ENCODE measurements at places on chromosomes 6 and 20.

DNA sequence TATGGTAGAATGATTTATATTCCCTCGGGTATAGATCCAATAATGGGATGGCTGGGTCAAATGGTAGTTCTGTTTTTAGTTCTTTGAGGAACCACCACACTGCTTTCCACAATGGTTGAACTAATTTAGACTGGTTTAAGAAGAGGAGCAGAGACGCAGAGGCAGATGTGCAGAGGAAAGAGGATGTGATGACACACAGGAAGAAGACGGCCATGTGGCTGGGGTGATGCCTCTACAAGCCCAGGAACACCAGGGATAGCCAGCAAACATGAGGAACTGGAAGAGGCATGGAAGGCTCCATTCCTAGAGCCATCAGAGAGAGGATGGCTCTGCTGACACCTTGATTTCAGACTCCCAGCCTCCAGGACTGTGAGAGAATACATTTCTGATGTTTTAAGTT, 218.3 kb upstream of the DTNBP1 start:
- DNase-seq = no peak

DNA sequence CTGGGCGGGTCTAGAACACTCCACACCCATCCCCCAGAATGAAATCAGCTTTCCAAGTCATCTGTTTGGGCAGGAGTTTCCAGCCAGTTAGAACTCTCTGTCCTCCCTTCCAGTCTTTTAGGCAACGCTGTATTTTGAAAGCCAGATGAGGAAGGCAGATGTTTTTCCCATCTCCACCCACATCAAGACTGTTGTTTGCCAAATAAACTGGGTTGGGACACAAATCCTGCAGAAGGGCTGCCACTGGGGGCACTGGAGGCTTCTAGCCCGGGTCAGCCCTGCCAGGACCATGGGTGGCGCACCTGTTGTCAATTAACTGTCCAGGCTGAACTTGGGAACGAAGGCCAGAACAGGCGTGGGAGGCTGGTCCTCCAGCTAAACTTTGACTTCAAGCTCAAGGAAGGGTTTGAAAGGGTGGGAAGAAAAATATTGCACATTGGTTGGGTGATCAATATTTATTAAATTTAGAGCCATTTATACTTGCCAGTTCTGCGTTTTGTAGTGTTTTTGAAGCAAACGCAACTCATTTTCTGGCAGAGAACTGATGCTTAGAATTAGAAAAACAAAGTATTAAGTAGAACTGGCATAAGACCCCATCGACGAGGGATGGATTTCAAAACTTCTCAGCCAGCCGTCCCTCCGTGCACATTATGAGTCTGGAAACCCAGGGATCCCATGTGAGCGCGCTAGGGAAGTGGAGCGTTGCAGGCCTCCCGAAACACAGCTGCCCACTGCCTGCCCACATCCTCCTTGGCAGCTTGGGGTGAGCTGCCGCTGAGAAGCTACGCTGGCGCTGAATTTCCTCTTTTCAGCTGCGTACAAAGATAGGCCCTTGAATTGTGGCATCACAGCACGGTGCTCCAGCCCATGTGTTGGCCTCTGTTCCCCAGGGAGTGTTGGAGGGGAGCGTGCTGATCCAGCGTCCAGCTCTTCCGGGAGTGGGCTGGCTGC, 297.4 kb downstream of the QKI start:
- DNase-seq = no peak

GRCh38 chr6:129519750-129520149, 190.2 kb downstream of the ARHGAP18 start:
- DNase-seq = no peak

- no peak for DNase-seq
Observed at GRCh38 chr6:9204171-9204570, 768.8 kb upstream of the SLC35B3 start.

- DNase-seq = no peak
Observed at GRCh38 chr6:75065523-75065922, 140.3 kb downstream of the COL12A1 start.

- DNase-seq = no peak
Observed at GRCh38 chr6:74782346-74782745, 423.5 kb downstream of the COL12A1 start.

DNA sequence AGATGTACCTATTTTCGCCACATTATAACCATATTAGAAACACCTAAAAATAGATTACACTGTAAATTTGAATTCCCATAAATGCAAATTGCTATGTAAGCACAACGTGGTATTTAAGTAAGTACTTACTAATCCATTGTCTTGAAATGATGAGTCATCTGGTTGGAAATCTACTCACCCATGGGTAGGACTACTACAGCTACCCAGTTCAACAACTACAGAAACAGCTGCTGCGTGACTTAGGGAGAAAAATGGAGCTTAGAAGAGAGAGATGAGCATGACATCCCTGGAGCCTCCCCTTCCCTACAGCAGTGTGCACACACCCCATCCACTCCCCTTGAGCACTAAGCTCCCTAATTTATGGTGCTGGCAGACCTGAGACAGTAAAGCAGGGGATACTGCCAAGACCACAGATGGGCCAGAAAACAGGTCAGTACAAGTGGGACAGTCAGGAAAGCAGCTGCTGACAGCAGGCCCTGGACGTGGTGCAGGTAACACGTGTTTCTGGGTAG, 26.9 kb downstream of the RRAGD start:
- DNase-seq = no peak
